ENCODE measurements at places on chromosomes 5 and 9.
A peak's percentile ranks its signal among the peaks of the same experiment; 100 is the strongest.

GRCh38 chr9:126806336-126806735 lies 1.5 kb downstream of the ZBTB43 start:
- DNase-seq, result no peak

- DNase-seq, result no peak
Observed at GRCh38 chr9:108184941-108185340, 670.8 kb downstream of the ACTL7B start.

GRCh38 chr9:132026932-132027585 lies 52.6 kb downstream of the MED27 start:
- DNase-seq, result no peak

DNA sequence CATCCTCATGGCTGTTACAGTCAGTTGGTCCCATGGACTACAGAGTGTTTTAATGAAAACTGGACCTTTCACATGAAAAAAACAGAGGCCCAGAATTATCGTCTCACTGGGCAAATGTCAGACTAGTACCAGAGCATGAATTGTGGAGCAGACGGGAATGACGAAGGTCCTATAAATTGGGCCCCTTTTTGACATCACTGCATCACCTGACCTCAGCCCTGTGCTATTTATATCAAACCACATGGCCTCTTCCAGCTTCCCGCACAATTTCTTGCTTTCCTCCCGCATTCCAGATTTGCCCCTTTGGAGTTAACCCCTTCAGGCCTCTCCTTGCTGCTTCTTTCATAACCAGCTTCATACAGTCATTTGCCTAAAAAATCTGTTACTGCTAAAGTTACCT lies 301.7 kb downstream of the ATPSCKMT start:
- DNase-seq, result no peak

GRCh38 chr5:19771174-19771835 lies 216.7 kb downstream of the CDH18 start:
- no peak for DNase-seq

GRCh38 chr5:149056616-149057165 lies 6.2 kb downstream of the SH3TC2 start:
- no peak for DNase-seq

DNA sequence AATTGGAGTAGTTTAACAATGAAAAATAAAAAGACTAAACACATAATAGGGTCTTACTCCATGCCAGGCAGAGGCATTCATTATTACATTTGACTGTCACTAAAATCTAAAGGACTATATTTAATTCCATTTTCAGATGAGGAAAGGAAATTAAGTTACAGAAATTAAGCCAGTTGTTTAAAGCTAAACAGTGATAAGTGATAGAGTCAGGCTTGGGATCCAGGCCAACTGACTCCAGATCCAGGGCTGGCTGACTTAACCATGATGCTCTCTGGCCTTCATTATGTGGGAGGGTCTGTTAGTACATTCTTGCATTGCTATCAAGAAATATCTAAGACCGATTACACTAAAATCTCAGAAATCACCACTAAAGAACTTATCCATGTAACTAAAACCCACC lies 107.2 kb downstream of the ARHGEF28 start:
- no peak for DNase-seq

- DNase-seq, result no peak
Observed at GRCh38 chr5:120528609-120529008, 64.5 kb downstream of the PRR16 start.

DNA sequence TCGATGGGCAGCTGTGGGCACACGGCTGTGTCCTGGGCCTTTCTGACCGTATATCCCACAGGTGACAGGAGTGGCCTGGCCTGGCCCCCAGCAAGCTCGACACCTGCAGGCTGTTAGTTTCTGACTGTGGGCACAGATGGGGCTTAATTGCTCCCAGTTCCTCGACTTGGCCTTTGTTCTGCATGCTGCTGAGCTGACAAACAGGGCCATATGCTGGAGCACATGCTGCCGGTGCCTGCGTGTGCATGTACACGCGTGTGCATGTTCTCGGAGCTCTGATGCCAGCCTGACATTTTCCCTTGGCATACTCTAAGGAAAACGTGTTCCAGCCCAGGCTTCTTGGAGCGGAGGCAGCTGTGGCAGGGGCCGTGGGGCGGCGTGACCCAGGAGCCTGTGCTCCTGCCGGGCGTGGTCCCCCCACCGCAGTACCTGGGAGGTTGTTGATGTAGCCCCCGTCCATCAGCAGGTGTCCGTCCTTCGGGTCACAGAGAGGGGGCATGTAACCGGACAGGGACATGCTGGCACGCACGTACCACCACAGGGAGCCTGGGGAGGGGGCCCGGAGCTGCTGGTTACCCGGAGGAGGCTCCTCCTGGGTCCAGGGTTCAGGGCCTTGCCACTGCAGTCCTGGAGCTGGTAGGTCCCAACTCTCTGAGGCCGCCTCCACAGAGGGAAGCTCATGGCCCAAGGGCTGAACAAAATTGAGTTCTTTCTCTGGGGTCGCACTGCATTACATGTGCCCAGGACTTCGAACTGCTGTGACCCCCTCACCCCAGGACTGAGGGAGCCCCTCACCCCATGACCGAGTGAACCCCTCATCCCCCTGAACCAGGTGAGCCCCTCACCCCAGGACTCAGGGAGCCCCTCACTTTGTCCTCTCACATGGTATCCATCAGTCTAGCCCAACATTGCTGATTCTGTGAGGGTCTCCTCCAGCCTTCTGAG lies 4.1 kb upstream of the NSMF start:
- no peak for DNase-seq

DNA sequence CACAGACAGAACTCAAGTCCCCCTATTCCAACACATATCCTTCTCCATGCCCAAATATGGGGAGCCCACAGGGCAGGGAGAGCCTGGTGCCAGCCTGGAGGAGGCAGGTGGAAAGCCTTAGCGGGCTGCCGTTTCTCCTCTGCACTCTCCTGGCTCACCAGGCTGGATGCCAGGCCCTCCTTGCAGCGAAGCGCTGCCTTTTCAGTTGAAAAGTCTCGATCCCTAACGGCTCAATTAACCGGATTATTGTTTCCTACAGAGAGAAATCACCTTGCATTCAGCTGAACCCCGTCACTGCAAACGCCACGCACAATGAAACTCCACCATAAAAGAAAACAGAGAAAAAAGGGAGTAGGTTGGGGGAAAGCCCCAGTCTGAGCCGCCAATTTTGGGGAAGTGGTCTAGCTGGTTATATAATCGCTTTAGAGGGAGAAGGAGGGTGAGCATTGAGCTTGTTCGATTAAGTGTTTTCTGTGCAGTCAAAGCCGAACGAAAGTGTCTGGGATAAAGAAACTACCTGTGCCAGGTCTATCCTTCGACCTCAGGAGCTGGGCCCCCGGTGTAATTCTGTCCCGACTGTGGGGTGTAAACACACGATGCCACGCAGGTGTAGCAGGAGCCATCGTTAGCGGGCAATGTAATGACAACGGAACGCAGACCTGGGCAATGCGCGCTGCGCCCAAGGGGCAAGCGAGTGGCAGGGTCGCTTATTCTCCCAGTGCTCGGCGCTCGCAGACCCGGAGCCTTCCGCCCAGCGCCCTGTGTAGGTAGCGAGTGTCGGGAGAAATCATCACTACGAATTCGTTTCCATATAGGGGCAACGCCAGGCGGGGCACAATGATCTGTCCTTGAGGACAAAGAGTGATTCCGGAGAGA lies 3.8 kb downstream of the BARHL1 start:
- DNase-seq, result no peak

DNA sequence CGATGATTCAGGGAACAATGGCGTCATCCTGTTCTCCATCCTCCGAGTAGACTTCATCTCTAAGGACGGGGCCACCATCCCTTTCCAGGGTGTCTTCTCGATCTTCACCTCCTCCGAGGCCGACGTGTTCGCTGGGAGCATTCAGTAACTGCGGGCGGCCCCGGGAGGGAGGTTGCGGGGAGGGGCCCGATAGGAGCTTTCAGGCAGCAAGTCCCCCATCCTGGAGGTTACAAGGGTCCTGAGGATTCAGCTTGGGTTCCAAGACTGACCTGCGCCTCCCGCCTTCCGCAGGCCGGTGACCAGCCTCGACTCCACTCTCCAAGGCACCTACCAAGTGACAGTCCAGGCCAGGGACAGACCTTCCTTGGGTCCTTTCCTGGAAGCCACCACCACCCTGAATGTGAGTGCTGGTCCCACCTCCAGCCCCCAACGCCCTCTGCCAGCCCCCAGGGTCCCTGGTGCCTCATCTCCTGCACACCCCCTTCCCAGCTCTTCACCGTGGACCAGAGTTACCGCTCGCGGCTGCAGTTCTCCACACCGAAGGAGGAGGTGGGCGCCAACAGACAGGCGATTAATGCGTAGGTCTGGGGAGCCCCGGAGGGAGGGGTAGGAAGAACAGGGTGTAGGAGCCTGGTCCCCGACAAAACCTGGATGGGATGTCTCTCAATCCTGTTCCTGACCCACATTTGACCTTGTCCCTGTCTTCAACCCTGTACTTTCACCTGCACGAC lies 20.8 kb downstream of the GPRIN1 start:
- DNase-seq, result no peak

GRCh38 chr5:53323943-53324642 lies 156.3 kb upstream of the FST start:
- DNase-seq, result no peak

DNA sequence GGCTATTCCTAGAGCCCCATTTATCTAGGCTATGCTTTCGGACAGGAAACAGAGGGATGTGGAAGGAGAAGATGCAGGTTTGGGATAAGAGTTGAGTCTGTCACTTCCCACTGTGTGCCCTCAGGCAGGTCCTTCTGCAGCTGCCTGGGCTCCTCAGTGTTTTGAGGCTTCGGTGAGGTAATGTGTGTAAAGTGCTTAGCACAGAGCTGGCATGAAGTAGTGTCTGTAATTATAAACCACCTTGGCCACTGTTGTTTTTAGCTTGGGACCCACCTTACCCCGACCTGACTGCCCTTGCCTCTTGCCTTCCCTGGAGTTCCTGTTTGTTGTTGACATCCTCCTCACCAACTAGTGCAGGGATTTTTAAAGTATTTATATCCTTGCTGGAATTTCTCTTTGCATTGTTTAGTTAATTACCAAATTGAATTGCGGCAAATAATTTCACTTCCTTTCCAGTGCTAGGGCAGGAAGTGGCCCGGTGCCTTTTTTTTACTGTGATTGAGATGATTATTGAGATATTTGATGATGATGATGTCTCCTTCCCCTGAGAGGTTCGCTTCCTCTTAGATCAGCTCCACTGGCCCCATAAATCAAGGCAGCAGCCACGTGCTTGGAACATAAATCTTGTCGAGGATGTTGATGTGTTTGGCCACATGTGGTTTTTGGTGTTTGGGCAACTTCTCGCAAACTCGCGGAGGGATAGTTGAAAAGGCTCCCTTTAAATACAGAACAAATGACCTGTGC lies 38.3 kb upstream of the DAB2IP start:
- no peak for DNase-seq

DNA sequence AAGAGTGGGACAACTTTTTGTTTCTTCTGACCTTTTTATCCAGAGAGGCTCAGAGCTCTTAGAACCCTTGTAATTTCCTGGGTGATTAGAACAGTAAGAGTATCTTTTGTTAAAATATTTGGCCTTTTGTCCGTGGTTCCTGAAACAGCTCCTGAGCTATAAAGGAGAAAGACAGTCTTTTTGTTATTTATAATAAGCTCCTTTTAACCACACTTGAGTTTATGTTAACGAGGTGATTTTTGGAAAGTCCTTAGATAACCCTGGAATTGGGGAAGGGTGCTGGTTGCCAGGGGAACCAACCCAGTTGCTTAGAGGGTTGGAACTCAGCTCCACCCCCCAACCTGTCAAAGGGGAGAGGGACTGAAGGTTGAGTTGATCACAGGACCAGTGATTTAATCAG lies 4.8 kb downstream of the ZNF483 start:
- no peak for DNase-seq

DNA sequence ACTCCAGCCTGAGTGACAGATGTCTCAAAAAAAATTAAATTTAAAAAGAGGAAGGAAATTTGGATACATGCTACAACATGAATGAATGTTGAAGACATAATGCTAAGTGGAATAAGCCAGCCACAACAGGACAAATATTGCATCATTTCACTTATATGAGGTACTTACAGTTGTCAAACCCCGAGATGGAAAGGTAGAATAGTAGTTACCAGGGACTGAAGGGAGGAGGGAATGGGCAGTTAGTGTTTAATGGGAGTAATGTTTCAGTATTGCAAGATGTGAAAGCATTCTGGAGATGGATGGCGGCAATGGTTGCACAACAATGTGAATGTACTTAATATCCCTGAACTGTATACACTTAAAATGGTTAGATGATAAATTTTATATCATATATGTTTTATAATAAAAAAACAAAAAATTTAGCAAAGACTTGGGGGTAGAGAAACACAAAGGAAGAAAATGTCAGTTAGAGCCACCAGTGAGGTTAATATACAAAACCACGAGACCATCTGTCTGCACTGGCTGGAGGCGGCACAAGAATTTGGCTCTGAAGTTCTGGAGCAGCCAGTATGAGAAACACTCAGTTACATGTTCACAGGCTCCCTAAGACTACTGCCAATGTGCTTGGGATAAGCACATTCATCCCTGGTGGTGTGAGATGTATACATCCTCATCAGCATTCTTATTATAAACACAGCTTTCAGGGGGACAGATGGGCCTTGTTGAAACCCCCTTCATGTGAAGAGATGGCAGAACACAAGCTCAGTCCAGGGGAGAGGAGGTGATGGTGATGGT lies 37.0 kb upstream of the RPS23 start:
- DNase-seq, result no peak

DNA sequence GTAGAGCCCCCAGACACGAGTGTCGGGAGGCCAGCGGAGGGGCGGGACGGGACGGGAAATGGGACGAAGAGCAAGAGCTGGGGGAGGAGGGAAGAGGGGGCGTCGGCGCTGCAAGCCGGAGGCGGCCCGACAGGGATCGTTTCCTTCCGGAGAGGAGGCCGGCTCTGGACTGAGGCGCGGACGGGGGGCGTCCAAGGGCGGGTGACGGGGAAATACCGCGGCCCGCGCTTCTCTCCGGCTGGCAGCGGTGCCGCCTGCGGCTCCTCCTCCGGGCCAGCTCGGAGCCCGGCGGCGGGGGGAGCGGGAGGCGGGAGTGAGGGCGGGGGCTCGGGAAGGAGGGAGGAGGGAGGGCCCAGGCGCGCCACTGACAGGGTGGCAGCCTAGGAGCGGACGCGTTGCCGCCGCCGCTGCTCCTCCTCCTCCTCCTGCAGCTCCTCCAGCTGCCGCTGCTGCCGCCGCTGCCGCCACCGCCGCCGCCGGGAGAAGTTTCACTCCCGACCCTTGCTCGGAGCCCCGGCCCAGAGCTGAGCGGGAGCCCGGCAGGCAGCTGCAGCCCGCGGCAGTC lies at the start of gene CHSY3:
Gene CHSY3, plus strand, starts transcription at position 364 of the 565 bp plus-strand sequence.
- peak; percentile 16 for DNase-seq

GRCh38 chr5:108801776-108802175 lies 54.1 kb downstream of the FER start:
- no peak for DNase-seq

DNA sequence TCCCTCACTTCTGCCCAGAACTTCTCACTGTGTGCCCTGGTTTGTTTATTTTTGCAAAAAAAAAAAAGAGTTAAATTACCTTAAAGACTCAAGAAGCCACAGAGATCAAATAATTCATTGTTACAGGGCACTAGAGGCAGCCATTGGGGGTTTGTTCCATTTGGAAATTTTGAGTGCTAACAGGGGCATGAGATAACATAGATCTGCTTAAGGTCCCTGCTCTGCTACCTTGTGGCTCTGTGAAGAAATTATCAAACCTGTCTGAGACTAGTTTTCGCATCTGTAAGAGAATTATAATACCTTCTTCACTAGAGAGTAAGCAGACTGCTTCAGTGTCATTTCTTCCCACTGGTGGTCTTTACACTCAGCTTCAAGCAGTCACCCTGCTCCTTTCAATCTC lies 394 bp downstream of the TLR4 start:
- DNase-seq, result no peak

All from activated T-helper 1 cell treated with anti-CD3 and anti-CD28 coated beads, Interleukin-12 subunit alpha, Interleukin-12 subunit beta, Interleukin-2, Interleukin-4 antibody, amounts not matched to agents 30 ng/mL and 10 ng/mL and 1 ng/mL, durations not matched to agents 14 hours and 24 hours and 36 hours (primary cell).